Aorta (tissue), 5 donors: ENCODE measurements at places on chromosomes 7 and 10.

DNA sequence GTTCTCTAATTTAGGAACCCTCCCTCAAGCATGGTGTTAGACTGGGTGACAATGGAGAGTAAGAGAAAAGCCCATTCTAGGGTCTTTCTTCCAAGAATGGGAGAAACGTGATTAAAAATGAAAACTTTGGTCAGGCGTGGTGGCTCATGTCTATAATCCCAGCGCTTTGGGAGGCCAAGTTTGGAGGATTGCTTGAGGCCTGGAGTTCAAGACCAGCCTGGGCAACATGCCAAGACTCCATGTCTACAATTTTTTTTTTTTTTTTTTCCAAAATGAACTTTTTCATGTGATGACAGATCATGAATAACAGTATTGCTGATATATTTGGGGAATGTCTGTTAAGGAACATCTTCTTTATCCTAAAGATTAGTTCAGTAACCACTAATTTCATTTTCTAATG, 194.6 kb downstream of the MLLT10 start:
- DNase-seq = no peak

DNA sequence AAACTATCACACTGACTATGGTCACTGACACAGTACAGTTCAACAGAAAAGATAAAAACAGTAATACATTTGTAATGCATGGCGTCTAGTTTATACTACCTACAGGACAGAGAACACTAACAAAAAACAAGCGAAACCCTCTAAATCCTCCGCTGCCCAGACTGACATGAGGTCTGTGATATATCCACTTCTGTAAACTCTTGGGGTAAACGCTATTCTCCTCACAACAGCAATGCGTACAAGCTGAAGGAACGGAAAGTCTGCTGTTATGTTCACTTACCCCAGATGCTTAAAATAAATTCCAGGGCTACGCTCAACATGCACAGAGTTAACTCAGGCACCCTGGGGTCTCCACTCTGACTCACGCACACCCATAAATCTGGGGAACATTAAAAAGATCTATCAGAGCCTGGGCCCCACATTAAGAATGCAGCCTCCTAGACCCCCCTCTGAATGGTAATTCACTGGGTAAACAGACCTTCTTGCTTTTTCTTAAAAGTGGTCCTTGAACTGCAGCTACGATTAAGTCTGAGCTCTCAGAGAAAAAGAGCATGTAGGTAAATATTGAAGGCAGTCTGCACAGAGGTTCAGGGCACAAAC, 105.6 kb downstream of the CTBP2 start:
- DNase-seq = peak; percentile 3

DNA sequence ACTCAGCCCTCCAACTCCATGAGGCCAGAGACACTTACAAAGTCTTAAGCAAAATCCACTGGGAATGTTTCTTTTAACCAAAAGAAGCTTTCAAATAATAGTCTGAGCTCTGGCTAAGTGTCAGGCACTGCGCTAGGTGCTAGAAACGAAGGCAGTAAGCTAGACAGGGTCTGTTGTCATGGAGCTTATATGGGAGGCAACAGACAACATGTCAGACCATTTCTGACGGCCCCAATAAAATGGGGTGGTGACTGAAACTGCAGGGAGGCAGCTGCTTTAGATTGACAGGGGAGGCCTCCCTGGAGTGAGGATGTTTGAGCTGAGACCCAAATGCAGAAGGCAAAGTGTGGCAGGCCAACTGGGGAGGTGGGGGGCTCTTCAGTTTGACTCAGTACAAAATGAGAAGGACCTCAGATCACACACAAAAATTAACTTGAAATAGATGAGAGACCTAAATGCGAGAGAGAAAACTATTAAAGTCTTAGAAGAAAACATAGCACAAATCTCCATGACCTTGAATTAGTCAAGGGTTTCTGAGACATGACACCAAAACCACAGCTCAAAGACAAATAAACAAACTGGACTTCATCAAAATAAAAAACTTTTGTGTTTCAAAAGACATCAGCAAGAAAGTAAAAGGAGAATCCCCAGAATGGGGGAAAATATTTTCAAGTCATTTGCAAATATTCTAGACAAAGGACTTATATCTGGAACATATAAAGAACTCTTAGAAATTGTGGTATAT, 40.6 kb downstream of the SH3PXD2A start:
- DNase-seq = no peak

DNA sequence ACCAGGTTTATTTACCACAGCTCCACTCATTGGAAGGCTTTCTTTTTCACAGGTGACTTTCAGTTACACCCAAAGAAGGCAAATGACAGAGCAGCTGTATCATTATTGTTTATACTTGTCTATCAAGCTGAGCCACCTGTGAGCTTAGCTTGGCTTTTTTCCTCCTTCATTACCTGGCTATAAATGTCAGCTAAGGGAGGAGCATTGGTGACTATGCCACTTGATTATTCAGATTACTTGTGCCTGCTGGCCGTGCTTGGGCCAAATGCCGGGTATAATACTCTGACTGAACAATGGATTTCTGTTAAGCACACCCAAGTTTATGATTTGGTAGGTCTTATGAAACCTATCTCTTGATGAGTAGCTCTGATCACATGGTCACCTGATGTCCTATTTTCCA, 9.9 kb upstream of the GNAT3 start:
- no peak for DNase-seq

- DNase-seq = no peak
These were observed 234.4 kb upstream of the IMMP2L start for GRCh38 chr7:111796671-111797070.

DNA sequence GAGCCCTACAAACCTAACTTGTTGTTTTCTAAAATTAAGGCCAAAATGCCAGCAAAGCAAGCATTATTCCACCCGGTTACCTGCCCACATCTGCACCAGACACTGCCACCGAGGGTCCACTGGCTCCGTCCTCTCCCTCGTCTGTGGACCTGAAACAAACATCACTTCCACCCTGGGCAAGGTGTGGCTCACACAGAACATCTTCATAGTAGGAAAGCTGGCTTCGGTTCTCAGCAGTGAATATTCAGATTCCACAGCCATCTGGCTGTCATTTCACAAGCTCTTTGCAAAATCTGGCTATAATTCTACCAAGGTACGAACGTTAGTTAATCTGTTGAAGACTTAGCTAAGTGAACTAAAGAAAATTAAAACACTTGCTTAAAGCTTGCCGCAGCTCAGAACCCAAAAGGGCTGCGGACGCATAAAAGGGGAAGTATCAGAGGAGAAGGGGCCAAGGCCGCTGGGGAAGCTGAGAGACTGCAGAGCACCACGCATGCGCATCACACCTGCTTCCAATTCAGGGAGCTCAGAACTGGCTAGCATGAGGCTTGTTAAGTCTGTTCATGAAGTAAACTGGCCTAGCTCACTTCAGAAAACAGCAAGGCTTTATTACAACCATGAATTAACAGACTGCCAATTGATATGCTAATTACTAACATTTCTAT, 46.1 kb downstream of the PTPRN2 start:
- DNase-seq = no peak

DNA sequence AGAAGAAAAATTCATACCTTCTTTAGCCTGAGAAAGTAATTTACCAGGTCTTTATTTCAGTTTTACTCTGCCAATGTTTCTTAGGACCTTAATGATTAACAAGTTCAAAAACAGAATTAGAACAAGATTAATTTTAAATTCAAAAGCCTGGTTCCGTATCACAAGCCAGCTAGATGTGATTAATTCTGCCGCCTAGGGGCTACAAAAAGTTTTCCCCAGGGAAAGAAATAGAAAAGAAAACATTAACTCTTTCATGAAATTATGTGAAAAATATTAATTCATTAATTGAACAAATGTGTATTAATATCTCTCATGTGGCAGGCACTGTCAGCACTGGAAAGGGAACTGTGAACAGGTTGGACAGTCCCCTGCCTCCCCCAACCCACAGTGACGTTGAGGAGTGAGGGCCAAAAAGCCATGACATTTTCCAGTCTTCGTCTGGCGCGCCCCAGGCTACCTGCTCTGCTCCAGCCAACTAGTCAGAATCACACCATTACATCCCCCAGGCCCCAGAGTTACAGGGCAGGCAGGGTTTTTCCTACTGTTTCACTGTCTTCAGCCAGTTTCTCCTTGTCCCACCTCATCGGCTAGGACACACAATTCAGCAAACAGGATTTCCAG, 20.1 kb downstream of the TMEM176A start:
- no peak for DNase-seq

GRCh38 chr10:73906524-73907447, 4.1 kb upstream of the PLAU start:
- peak; percentile 89 for DNase-seq

GRCh38 chr7:124515106-124515830, 250.3 kb downstream of the GPR37 start:
- no peak for DNase-seq

DNA sequence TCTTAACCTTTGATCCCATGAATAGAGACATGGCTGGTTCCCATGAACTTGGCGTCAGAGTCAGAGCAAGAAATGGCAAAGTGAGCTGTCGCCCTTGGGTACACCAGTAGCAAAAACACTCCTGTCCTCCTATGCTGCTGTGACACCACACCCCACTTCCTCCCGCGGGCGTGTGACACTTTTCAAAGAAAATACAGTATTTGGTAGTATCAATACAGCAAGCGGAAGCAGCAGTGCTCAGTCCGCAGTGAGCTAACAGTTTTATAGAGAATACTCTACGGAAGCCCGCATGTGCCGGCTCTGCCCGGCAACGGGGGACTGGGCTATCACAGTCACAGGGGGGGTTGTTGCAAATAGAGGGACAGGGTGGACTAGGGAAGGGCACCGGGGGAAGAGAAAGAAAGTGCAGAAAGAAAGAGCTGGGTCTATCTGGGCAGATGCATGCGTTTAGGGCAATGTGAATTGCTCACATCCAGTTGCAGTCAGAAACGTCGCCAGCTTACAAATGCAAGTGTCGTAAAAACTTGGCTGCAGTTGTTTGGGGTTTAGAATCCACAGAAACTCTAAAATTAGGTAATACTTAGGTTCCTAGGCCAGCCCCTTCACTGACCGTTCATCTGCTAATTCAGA, 49.8 kb downstream of the PRKCQ start:
- DNase-seq = no peak

DNA sequence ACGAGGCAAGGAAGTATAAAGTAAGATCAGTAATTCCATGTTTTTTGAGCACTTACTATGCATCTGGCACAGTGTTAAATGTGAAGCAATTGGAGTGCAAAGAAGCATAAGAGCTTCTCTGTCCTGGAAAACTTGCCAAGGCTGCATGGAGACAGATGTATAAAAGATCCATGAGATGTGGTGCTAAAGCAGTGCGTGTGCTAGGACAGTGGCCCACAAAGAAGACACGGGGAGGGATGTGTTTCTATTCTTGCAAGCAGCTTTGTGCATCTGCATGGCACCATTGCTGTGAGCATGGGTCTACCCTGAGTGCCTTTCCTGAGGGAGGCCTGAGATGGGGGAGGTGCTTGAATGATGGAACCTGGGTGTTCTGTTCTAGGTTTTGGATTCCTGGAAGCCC, 5.1 kb upstream of the CDHR3 start:
- DNase-seq = no peak
